Endothelial cell of umbilical vein (primary cell): ENCODE measurements at places on chromosomes 13 and 19. TPM values are rescaled to one million over a fixed set of nuclear protein-coding genes. Genes with fewer than 3 reads are reported as not detected.

Gene ZNF284
- total RNA-seq, result 2.4 and 2.7 TPM in 2 replicates

Gene UBE2L5
- total RNA-seq, result not detected in 2 replicates

Gene TINCR
- total RNA-seq, result not detected in 2 replicates

Gene ZNF497
- 0.42 and 1.3 TPM in 2 replicates for total RNA-seq

Gene IGFL2
- total RNA-seq, result not detected in 2 replicates

Gene PALM3
- 0.31 TPM in 1 of 2 replicates, not detected in the other for total RNA-seq

Gene PABPC3
- 0.18 and 0.31 TPM in 2 replicates for total RNA-seq

Gene SCN1B
- total RNA-seq, result 14.2 and 15.8 TPM in 2 replicates

Gene NOVA2
- total RNA-seq, result 34.2 and 35.2 TPM in 2 replicates

Gene FXYD3
- total RNA-seq, result not detected in 2 replicates

Gene C19orf73
- total RNA-seq, result 1.5 TPM in 1 of 2 replicates, not detected in the other
